ENCODE measurements at places on chromosomes 11 and 22.

DNA sequence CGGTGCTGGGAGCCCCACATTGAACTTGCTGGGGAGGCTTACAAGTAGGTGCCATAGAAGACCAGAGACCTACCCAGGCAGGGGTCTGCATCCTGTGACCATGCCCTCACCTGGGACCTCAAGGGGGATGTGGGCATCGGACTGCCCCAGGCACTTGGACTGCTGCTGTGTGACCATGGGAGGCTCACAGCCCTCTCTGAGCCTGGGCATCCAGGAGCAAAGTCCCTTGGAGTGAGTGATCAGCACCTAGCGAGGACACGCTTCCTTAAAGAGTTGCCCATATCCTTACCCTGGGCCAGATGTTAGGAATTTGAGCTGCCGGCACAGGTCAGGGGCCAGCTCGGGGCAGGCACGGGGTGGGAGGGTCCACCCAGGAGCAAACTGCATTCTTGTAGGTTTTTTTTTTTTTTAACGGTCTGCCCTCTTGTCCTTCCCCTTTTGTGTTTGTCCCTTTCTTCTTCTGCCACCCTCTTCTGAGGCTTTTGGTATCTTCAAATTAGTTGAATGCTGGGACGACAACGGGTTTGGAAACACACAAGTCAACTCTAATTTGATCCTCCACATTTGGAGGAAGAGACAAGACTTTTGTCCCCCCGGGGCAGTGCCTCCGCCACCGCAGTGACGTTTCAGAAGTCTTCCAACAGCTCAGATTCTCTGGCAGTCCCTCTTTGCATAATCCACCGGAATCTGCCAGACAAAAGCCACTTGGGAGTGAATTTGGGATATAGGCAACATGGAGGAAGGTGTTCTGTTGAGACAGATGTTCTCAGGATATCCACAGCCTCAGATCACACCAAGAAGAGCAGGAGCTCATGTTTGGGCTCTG is 46.1 kb upstream of the LINC01488 start:
- DNase-seq: no peak

GRCh38 chr11:19892876-19893275 is 180.2 kb downstream of the NAV2 start:
- no peak for DNase-seq

DNA sequence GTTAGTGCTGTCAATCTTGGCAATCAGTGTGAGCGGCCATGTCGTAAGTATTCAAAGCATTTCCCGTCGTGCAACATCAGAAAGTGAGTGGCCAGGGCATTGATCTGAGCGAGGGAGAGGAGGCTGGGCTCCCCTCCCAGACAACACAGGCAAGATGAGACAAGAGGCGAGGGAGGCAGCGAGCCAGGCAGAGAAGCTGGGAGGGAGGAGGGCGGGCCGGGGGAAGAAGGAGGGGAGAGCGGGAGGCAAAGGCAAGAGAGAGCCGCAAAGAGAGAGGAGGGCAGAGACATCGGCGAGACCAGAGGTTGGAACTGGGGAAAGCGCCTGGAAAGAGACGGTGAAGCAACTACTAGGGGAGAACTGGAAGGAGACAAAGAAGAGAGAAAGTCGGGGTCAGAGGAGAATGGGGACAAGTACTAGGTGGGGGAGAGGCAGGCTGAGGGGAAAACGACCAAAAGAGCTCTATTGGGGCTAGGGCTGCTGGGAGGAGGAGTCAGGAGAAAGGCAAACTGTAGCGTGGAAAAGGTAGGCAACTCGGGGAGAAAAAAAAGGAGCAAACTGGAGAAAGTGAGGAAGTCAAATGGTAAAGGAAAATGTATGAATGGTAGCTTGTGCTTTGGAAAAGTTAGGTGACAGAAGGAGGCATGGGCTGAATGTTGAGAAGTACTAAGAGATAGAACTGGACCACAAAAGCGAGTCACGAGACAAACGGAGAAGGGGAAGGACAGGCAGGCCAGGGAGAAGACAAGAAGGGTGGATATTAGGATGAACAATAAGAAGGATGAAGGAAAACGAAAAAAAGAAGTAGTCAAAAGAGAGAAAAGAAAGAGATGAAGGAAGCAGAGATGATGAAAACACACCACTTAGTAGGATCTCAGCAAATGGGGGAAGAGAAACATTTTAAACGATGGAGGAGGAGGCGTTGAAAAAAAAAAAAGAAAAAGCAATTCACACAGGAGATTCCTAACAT is 130.5 kb upstream of the C11orf58 start:
- no peak for DNase-seq

DNA sequence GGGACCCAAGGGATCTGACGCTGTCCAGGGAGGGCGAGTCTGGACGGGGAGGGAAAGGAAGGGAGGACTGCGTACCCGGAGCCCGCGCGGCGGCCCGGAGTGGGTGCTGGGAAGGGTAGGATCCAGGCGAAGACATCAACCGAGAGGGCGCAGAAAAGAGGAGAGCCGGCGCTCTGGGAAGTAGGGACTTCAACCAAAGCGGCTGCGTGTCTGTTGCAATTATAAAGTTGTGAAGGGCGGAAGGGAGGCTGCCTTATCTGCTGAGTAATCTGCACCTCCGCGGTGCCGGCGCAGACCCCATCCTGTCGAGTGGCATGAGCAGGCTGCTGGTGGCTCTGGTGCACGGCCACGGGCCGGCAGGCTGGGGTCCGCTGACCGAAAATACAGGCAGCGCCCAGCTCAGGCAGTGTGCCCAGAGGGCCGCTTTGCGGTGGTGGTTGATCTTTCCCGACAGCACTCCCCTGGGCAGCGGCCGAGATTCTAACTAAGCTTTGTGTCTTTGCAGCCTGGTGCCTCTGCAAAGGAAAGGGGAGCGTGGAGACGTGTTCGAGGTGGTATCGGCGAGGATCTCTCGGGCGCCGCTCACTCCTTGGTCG is 978 bp downstream of the C11orf87 start:
- DNase-seq: no peak

GRCh38 chr22:49156662-49157285 is 670.9 kb downstream of the BRD1 start:
- DNase-seq: no peak

DNA sequence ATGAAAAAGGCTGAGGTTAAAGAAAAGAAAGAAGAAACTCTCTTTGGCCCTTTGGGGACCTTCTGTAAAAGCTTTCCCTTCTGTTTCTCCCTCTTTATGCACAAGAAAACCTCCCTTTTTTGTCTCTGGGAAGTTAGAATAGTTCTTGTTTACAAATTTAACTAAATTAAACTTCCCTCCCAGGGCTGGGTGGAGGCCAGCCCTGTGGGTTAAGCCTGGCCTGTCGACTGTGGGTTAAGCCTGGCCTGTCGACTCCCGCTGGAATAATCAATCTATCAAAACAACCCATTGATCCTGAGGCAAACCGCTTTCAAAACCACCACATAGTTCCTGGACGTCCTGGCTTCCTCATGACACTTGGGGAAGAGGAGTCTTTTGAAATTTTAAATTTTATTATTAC is 1.2 kb upstream of the DRG1 start:
- no peak for DNase-seq

- DNase-seq: no peak
These were observed 50.0 kb downstream of the TRIM44 start for GRCh38 chr11:35712533-35712932.

DNA sequence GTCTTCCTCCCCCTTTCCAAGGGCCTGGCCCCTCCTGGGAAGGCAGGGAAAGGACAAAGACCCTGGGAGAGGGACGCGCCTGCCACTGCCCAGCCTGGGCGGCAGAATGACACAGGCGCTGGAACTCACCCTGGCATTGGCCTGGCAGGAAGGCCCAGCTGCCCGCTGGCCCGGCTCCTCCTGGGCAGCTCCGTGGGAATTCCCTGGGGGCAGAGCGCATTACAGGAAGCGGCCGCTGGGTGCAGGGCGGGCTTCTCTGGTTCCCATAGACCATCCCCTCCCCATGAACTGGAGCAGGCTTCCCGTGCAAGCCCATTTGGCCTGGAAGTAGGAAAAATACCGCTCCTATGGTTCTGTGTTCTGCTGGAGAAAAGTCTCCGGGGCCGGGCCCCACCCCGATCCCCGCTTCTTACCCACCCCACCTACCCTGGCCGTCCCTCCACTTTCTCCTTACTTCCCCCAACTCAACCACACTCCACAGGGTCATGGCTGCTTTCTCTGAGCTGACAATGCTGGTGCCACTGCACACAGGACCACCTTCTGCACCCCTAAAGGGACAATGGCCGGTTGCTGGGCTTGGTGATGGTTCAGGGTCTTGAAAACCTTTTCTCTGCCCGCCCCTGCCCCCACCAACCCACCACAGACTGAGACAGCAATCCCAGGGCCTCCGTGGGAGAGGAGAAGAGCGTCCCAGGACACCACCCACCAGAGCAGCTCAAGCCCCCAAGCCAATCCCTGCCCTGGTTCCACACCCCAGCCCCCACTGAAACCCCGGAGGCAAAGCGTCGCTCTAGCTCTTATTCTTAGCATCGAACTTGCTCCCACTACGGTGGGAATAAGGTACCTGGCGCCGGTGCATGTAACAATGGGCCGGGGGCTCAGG is 58.9 kb downstream of the LINC01488 start:
- DNase-seq: no peak

GRCh38 chr11:17642370-17642769 is 77.0 kb upstream of the MYOD1 start:
- DNase-seq: no peak

DNA sequence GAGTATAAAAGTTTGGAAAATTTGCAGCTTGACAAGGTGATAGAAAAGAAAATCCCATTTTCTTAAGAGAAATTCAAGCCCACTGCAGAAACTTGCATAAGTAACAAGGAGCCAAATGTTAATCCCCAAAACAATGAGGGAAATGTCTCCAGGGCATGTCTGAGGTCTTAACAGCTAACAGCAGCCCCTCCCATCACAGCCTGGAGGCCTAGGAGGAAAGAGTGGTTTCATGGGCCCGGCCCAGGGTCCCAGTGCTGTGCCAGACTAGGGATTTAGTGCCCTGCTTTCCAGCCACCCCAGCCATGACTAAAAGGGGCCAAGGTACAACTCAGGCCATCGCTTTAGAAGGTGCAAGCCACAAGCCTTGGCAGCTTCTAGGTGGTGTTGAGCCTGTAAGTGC is 123.7 kb upstream of the TRPC6 start:
- no peak for DNase-seq

DNA sequence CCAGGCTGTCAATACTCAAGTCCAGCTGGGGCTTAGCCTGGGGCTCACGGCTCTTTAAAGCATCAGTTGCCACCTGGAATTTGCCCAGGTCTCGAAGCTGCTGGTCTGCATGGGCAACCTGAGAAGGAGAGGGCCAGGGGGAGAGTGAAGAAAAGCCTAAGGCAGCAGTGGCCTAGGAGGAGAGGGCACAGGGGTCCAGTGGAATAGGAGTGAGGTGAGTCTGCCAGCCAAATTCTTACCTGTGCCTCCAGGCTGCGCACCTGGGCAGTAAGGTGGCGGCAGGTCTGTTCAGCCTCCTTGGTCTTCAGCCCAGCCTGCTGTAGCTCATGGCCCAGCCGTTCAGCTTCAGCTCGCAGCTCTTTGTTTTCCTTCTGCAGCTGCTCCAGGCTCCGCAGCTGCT is 10.0 kb downstream of the IL18BP start:
- DNase-seq: no peak

DNA sequence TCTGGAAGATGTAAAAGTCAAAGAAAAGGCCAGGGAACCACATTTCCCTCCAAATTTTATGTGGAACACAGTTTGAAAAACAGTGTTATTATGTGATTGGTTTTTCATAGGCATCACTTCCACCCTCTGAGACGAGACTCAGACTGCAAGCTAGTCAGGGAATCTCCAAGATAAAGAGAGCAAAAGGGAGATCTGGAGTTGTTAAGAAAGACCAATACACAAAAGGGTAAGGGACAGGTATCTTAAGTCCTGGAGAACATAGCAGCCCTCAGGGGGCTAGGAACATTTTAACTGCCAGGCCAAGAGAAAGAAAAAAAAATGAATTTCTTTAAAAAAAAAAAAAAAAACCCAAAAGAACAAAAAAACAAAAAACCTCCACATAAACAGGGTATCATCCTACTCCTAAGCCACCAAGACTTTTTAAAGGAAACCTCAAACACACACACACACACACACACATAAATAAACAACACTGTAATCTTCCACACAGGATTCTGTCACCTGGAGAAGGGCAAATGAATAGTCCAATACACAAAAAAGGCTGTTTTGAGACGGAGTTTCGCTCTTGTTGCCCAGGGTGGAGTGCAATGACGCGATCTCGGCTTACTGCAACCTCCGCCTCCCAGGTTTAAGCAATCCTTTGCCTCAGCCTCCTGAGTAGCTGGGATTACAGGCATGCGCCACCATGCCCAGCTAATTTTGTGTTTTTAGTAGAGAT is 44.5 kb downstream of the CELF1 start:
- no peak for DNase-seq

DNA sequence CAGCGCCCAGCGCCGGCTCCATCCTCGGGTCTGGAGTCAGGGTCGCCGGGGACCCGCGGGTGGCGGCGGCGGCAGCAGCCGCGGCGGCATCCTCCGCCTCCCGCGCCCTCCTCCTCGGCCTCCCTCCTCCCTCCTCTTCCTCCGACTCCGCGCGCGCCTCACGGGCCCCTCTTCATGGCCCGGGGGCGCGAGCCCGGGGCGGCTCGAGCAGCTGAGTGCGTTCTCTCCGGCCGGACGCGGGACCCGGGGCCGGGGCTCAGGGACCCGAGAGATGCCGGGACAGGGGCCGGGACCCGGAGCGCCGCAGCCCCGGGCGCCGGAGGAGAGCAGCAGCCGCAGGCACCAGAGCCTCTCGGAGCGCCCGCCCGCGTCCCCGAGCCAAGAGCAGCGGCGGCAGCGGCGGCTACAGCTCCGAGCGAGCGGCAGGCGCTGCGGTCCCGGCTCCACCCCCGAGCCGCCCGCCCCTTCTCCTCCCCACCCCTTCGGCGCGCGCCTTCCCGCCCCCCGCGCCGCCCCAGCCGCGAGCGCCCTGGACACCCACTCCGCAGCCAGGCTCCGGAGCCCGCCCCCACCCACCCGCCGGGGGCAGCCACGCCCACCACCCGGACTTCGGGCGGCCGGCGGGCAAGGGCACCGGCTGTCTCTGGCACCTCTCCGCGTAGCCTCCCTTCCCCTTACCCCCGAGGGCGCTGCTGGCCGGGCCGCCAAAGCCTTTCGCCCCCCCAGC is at the start of gene CHST1:
CHST1 (minus strand) TSS at position 417 of the 727 bp plus-strand sequence. CDS start 14,699 bp downstream, outside the sequence.
- peak; percentile 12 for DNase-seq

- no peak for DNase-seq
These were observed 73.6 kb upstream of the GDPD4 start for GRCh38 chr11:77375107-77375506.

- DNase-seq: no peak
These were observed 107.7 kb downstream of the GRAMD1B start for GRCh38 chr11:123537726-123538125.

- no peak for DNase-seq
These were observed 2.8 kb upstream of the CRACR2B start for GRCh38 chr11:824942-825341.

DNA sequence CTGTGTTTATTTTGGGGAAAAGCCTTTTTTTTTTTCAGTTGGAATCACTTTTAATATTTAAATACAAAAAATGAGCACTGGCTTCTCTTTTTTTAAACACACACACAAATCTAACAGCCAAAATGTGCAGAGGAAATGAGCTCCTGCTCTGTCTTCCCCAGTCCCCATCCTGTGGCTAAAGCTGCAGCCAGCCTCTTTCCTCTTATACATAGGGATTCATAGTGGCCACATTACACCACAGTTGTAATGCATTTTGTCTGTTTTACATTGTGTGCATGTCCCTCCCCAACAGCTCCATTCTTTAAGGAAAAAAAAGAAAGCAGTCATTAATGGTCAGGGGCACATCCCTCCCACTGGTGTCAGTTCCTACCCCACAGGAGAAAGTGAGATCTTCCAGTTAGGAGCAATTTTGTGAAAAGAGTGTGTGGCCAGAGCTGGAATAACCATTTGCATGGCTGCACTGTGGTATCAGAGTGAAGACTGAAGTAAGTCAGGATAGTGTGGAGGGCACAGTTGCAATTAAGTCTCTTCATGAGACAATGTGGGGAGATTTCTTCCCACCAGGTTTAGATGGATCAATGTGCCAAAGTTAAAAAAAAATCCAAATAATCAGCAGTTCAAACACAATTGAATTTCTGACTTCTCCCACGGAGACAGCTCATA is 220.6 kb downstream of the TMEM135 start:
- no peak for DNase-seq

All from stimulated activated CD4-positive, alpha-beta T cell treated with anti-CD3 and anti-CD28 coated beads, Interleukin-2, amount 100 ng/mL, for 48 hours (primary cell).